D721Med (cell line): ENCODE measurements at places on chromosomes 16 and 17.

DNA sequence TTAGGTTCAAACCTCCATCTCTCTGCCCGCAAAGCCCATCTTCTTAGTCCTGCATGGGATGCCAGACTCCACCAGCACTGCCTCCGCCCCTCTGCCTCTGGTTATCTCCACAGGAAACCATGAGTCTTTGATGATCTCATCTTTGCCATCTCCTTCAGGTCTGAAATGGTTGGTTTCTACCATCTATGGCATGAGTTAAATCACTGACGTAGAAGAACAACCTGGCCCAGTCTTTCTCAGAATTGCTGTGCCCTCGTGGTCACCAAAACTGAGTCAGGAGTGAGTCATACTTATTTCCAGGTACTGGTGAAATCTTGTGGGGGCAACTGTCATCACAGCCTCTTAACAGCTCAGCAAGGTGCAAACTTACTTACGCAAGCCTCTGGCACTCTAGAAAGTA, 468.7 kb upstream of the C16orf82 start:
- DNase-seq = no peak

DNA sequence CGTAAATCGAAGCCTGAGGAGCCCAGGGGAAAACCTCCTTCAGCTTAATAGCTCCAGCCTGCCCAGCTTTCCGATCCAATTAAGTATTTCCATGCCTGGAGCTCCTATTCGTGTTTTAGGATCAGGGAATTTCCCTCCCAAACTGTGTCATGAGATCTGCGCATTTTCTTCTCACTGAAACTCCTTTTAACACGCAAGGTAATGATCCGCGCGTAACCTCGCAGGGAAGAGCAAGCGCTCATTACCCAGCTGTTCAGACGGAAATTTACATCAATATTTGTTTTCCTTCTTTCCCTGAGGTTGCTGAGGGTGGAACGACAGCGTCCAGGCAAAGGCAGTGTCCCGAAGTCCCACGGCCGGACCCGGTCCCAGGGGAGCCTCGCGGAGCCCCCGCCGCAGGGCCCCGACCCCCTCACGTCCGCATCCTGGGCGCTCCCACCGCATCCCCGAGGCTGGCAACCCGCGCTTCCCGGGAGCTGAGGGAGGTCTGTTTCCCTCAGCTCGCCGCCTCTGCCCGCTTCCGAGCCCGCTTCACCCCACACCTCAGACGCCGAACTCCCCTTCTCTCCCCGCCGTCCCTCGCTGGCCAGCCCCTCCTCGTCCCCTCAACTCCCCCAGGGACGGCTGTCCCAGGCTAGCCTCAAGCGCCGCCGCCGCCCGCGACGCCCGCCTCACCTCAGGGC, 415 bp downstream of the ABCA5 start:
- DNase-seq = no peak

- no peak for DNase-seq
These were observed 20.7 kb downstream of the SLC43A2 start for GRCh38 chr17:1607971-1608320.

GRCh38 chr17:66945147-66945835, 19.2 kb upstream of the CACNG4 start:
- DNase-seq = no peak

DNA sequence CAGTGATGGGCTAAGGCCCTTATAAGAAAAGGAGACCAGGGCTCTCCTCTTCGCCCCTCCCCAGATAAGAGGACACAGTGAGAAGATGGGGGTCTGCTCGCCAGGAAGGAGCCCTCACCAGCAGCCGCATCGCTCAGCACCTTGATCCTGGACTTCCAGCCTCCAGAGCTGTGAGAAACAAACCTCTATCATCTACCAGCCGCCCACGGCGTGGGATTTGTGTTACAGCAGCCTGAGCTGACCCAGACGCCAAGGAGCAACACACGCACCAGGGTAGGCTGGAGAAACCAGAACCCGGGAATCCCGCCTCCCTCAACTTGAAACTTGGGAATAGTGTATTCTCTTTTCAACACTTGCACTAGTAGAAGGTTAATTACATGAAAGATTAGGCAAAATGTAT, 4.2 kb upstream of the ZG16B start:
- no peak for DNase-seq

DNA sequence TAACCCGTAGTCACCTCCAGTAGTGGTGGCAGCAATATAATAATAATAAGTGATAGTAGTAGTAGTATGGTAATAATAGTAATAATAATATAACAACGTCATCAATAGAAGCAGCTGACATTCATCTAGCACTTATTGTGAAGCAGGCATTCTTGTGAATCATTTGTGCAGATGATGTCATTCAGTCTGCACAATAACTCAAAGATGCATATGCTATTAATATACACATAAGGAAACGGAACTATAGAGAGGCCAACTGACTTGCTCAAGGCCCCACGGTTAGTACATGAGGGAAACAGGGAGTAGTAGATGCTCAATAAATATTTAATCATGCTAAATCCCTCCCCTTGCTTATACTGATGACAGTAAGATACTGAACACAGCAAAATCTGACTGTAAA, 35.4 kb upstream of the GAN start:
- DNase-seq = no peak

DNA sequence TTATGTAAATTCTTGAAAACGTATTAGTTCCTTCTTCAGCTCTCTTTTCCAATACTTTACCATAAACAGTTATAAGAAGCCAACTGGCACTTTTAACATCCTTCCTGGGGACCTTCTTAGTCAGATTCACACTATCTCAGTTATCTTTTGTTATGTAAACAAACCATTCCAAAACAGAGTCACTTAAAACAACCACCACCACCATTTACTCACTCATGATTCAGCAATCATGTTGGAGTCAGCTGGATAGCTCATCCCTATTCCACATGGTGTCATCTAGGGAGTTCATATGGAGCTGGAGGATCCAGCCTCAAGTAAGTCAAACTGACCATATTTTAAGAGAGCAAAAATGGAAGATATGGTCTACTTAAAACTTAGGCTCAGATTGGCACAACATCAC, 240.3 kb upstream of the IRX3 start:
- DNase-seq = no peak

DNA sequence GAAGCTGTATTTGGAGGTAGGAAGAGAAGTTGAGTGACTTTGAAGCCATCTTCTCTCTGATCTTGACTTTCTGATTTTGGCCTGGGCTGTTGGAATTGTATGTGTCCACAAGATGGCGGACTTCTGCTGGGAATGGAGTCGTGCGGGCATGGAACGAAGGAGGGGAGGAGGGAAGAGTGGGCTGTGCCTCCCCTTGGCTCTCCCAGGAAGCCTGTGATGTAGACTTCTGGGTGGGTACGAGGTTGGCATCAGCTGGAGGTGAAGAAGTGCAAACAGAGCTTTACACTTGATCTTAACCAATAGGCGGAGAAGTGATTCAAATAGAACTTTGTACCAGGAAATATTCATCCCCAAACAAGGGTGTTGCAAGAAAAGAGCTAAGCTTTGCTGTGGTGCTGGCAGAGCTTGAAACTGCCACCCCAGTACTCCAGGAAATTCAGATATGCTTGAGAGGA, 7.4 kb upstream of the TMEM220 start:
- DNase-seq = no peak

- DNase-seq = no peak
These were observed 7.6 kb downstream of the PITPNM3 start for GRCh38 chr17:6548578-6549330.

DNA sequence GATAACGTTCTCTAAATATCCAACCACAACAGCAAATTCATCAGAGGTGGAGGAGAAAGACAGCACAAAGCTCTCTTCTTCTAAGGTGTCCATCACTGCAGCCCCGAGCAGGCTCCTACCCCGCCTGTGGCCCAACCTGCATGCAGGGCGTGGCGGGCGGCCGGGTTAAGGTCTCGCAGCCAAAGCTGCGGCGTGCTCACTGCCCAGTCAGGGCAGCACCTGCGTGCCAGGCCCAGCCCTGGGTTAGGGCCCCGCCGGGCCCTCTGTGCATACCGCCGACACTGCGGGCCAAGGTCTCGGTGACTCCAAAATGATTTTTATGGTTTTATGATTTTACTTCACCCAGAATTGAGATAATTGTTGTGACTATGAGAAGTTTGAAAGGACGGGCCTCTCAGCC, 57.8 kb downstream of the FOXK2 start:
- no peak for DNase-seq

DNA sequence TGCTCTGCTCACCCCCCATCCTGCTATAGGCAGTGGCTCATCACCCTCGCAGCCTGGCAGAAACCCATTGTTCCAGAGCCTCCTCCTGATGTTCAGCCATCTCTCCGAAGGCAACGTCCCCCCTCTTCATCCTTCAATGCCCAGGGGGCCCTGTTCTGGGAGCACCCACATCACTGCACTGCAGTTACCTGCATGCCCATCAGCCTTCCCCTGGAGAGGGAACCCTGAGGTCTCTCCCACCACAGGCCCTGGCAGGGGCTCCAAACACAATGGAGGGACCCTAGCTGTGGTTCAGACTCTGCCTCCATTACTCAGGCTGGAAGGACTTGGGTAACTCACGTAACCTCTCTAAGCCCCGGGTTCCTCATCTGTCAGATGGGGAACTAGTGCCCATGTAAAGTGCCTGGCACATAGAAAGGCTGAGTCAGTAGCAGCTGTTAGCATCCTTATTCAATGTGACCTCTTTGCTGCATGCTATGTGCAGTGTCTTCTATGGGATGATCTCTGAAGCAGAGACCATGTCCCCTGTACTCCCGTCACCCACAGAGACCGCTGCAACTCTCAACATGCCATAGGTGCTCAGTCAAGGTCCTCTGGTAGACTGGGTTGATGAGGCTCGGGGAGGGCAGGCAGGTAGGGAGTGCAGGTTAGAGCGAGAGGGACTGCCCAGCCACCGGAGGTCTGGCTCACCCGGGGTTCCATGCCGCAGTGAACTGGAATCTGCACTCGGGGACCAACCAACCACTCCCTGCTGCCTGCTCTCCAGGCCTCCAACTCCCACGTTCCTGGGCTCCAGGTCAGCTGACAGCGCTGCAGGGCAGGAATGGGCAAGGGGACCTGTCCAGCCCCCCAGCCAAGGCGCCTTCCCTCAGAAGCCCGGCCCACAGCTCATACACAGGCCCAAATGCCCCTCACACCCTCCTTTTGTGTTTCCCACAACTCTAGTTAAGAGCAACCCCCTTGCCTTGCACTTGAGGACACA, 233.2 kb downstream of the ZNF423 start:
- no peak for DNase-seq

GRCh38 chr17:50134206-50135110, 4.5 kb upstream of the SAMD14 start:
- no peak for DNase-seq

DNA sequence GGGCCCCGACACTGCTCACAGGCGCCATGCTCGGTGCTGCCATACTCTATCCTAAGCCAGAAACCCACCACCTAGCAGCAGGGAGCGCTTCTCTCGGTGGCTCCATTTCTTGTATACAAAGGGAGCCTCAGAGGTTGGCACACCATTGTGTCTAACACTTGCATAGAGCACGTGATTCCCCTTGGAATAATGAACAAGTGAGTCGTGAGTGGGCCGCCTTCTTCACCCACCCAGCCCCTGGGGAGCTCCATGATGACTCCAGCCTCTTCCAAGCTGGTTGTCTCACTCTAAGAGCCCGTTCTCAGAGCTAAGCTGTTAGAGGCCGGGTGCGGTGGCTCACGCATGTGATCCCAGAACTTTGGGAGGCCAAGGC, 82.3 kb upstream of the ZNF469 start:
- DNase-seq = no peak

- DNase-seq = no peak
These were observed 16.3 kb downstream of the C16orf46 start for GRCh38 chr16:81060576-81061306.

GRCh38 chr17:17140590-17140980, 65.5 kb downstream of the PLD6 start:
- no peak for DNase-seq

GRCh38 chr16:67517661-67518423, 10.8 kb upstream of the RIPOR1 start:
- DNase-seq = no peak

- no peak for DNase-seq
These were observed 51.2 kb downstream of the LITAF start for GRCh38 chr16:11535494-11535893.

DNA sequence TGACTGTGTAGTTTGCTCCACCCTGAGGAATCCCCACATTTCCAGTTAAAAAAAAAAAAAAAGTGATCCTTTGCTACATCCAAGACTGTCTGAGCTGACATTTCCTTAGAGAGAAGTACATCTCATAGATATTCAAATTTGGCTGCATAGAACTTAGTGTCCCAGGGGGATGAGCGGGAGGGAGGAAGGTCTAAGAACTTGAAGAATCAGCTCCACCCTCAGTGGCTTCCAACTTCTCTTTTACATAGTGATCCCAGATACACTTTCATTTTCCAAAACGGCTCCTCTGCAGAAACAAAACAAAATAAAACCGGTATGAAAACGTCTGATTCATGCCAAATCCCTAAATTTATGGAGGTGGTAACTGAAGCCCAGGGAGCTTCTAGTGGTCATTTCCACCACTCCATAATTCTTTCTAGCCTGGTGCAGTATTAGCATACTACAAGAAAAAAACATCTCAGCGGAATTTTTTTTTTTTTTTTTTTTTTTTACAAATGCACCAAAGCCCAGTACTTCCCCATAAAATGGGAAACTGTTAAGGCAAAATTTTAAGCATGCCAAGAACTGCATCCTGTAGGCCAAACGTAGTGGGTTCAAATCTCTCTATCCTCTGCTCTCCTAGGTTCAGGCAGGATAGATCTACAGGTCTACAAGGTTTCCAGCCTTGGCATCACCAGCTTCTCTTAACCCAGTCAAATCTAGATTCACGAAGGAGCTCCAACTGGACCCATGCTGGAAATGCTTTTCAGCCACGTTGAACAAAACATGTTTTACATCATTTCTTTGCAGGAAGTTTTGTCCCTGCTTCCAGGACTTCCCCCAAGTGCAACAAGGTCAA, 29.3 kb downstream of the MAF start:
- DNase-seq = no peak

GRCh38 chr16:1916640-1916990, 1.6 kb downstream of the HS3ST6 start:
- no peak for DNase-seq

DNA sequence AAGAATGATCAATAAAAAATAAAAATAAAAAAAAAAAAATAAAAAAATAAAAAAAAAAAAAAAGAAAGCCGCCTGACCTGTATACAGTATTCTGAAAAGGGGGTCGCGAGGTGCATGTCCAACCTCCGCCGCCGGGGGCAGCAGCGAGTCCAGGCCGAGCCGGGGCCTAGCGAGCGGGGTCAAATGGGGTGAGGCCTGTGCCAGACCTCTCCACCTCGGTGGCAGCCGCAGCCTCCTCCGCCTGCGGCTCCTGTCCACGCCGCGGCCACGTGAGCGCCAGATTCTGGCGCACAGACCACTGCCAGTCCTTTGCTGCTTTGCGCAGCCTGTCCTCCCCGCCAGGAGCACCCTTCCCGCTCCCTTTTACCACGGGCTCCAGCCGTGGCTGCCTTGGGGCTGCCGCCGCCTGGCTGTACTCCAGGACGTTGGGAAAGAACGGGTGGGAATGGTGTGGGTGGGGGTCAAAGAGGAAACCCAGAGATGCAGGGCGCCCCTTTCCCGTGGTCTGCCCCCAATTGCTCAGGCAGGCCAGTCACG, 2.4 kb upstream of the BCKDK start:
- DNase-seq = no peak

GRCh38 chr16:50372611-50373344, 4.0 kb upstream of the BRD7 start:
- no peak for DNase-seq
